ENCODE measurements at places on chromosomes 6 and 20.
A peak's percentile ranks its signal among the peaks of the same experiment; 100 is the strongest.

DNA sequence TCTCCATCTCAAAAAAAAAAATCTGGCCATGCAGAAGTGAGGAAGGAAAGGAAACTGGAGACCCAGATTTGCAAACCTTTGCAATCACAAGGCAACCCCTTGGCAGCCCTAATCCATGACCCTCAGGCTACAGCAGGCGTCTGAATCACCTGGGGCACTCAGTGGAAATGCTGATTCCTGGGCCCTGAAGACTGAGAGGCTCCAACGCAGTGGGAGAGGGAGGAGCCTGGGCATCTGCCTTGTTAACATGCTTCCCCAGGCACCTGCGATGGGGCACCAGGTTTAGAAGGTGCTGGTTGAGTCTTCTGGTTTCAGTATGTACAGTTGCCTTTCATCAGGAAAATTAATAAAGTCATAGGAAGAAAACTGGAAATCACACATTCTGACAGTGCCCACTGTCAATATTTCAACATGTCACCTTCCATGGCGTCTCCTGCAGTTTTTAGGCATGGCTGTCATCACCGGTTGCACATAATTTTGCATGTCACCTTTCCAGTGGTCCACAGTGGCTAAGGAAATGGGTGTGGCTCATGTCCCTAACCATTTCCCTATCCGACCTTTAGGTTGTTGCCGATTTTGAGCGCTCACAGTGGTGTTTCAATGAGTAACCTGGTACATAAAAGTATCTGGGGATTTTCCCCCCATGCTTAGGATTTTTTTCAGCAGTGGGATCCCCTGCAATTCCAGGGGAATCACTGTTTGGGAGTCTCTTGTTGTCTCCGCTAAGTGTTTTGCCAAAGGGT, 56.9 kb downstream of the PREX1 start:
- DNase-seq: no peak

GRCh38 chr6:28896505-28897368, 27.0 kb downstream of the TRIM27 start:
- peak; percentile 51 for DNase-seq

GRCh38 chr6:167827583-167828324, 1.0 kb downstream of the AFDN start:
- DNase-seq: peak; percentile 47

- DNase-seq: no peak
These were observed 260.2 kb downstream of the BCKDHB start for GRCh38 chr6:80366714-80367113.

GRCh38 chr6:33587529-33587928, 7.5 kb upstream of the BAK1 start:
- no peak for DNase-seq

- DNase-seq: no peak
These were observed 195.2 kb downstream of the SLC16A10 start for GRCh38 chr6:111282515-111282914.

GRCh38 chr6:54100411-54101006, 10.7 kb upstream of the MLIP start:
- DNase-seq: no peak

DNA sequence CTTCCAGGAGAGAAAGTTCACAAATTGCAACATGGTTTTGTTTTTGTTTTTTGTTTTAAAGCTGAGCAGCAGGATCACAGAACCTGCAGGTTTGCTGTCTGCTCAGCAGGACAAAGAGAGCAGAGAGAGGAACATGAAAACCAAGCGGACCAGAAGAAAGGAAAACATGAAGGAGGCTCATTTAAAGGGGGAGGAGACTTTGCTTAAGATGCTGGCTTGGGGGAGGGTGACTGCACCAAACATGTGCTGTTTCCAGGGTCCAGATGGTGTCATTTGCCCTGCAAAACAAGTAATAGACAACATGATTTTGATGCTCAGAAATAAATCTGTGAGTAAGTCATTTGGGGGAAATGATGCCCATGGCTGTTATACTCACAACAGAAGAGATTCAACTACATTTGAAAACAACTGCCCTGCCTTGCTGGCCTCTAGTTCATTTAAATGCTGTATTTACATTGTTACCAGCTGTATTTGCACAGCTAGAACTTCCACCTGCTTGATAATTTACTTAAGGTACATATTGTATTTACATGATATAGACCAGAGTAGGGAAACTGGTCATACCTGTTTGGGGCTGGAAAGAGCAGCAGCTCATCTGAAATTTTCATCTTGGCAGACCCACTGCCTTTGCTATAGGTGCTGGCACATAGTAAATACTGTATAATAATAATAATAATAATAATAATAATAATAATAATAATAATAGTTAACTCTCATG, 32.2 kb upstream of the CHD6 start:
- no peak for DNase-seq

DNA sequence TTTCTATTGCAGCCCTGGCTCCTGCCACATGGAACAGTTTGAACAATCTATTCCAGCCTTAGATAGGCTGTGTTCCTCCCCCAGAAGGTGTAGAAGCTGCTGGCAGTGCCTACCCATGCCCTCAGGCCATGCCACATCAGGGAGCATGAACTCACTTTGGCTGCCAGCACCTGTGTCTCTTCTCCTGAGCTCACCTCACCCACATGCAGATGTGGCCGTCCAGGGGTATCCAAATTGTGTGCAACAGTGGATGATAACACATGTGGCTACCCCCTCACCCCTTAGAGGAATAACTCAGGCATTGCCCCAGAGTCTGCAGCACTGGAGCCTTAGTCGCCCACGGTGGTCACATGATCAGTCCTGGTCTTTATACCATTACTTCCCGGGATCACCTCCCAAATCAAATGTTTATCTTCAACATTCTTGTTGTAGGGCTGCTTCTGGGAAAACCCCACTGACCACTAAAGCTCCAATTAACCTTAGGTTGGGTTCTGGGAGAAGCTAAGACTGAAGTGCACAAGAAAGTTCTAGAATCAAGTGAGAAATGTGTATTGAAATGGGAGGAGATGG, 110.4 kb downstream of the BANF2 start:
- DNase-seq: no peak

- DNase-seq: no peak
These were observed 106.5 kb downstream of the TCP11 start for GRCh38 chr6:35034411-35035191.

DNA sequence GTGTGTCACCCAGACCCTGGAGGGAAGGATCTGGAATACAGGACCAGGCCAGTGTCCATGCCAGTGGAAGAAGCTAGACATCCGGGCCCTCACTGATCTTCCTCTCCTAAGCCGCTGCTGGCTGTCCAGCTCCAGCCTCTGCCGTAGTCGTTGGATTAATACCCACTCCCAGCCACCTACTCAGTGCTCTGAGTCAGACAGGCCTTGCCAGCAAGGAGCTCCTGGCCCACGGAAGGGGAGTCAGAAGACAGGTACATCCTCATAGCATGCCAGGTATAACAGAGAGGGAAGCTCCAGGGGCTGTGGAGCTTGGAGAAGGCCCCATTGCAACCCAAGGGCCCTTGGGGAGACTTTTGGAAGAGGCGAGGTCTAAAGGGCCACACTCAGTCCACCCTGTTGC, 49.0 kb downstream of the STK35 start:
- DNase-seq: no peak

- DNase-seq: no peak
These were observed 344.5 kb downstream of the KIF16B start for GRCh38 chr20:16228722-16229121.

DNA sequence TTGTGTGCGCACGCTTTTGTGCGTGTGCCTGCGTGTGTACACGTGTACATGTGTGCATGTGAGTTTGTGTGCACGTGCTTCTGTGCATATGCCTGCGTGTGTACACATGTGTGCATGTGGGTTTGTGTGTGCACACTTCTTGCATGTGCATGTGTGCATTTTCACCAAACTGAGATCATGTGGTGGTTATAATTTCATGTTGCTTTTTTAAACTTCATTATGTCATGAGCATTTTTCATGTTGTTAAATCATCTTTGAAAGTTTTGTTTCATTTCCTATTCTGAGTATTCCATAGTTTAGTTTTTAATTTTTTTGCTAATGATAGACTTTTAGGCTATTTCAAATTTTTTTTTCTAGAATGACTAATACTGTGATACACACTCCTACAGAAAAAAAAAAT, 6.4 kb upstream of the CST3 start:
- no peak for DNase-seq

DNA sequence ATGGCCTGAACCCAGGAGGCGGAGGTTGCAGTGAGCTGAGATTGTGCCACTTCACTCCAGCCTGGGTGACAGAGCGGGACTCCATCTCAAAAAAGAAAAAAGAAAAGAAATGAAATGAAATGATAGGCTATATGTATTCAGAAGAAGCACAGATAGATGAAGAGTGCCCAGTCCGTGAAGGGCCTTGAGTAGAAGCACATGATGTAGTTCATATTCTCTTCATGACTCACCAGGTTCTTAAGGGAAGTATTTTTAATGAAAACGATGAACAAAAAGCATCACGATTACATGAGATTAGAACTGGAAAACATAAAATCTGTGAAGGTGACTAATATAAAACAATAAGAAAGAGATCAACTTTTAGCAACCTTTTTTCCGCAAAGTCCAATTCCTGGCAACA, 29.8 kb downstream of the TPD52L1 start:
- no peak for DNase-seq

GRCh38 chr20:44496976-44497375, 21.3 kb downstream of the TTPAL start:
- DNase-seq: peak; percentile 65

DNA sequence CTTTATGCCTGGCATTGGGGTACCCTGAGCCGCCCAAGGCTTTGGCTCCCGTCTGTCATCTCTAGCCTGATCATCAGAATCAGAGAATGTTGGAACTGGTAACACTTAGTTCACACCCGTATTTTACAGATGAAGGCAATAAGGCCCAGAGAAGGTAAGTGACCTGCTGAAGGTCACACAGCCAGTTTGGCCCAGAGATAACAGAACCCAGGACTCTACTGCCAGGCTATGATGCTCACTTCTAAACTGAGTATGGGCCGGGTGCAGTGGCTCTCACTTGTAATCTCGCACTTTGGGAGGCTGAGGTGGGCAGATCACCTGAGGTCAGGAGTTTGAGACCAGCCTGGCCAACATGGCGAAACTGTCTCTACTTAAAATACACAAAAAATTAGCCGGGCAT, 1.8 kb upstream of the TGM6 start:
- no peak for DNase-seq

- no peak for DNase-seq
These were observed 15.9 kb upstream of the TBC1D20 start for GRCh38 chr20:478010-478948.

DNA sequence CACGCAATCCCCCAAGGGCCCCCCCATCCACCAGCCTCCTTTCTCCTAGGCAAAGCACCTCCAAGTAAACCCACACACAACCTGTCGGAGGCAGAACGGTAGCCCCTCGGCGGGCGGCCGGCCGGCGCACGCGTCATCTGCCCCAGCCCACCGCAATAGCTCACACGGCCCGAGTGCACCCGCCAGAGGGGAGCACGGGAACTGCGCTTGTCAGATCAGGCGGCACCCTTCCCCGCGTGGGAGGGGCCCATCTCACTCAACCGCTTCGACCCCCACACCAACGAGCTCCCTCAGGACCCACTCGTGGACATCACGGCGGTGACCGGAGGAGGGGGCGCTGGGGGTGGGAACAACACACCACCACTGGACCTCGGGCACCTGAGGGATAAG, 767.9 kb upstream of the DEFB115 start:
- no peak for DNase-seq

DNA sequence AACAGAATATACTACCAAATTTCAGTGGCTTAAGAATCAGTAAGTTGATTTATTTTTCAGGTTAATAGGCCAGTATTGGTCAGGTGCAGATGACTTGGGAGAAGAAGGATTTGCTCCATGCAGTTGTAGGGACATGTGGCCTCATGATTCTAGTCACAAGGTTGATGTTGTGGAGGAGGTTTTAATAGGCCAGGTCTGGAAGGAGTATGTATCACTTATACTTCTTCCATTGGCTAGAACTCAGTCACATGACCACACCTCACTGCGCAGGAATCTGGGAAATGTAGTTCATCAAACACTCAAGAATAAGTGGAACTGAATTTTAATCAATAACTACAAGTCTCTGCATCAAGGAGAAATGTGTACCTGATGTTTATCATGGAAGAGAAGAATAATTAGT, 281.5 kb upstream of the QKI start:
- DNase-seq: no peak

DNA sequence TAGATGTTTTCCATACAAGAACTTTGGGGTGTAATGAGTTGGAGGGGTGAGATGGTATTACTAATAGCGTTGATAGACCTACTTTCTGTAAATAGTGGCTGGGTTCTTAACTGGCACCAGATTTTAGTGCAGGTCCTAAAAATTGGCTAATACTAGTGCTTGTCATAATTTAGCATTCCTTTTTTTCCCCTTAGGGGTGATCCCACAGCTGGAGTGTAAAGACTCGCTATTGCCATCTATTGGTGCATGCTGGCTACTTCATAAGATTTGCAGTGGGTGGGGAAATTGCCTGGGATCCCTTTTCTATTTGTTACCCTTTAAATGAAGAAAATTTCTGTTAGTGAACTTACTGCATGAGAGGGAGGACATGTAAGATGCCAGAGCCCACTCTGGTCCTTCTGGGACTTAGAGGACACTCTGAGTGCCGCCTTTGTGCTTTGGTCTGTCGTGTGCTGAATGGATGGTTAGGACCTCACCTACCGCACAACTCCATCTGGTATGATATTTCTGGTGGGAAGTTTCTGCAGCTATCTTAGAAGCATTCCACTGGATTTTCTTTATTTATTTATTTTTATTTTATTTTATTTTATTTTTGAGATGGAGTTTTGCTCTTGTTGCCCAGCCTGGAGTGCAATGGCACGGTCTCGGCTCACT, 195.5 kb downstream of the JARID2 start:
- DNase-seq: peak; percentile 41

DNA sequence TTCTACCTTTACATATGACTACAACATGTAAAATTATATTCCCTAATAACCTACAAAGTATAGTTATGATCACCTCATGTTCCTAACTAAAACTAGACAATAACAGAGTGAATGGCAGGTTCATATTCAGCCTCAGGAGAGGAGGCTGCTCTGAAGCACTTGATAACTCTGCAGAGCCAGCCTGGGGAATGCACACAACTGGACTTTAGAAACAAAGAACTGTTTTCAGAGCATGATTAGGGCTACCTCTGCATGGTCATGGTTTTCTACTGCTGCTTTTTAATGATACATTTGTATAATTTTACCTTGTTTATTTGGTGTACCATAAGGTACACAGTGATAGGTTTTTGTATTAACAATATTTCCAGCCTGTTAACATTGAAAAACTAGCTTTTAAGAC, 50.3 kb downstream of the TRPC4AP start:
- no peak for DNase-seq

- DNase-seq: no peak
These were observed 120.0 kb downstream of the FOXC1 start for GRCh38 chr6:1729750-1730140.

- DNase-seq: peak; percentile 18
These were observed 2.2 kb upstream of the PTPRA start for GRCh38 chr20:2871111-2871465.

GRCh38 chr6:37603284-37603683, 94.4 kb downstream of the MDGA1 start:
- DNase-seq: no peak

Measured in stimulated activated CD4-positive, alpha-beta T cell treated with anti-CD3 and anti-CD28 coated beads, Interleukin-15, amount 100 ng/mL, for 24 hours (primary cell).